Bronchus fibroblast of lung (primary cell): ENCODE measurements at places on chromosomes 1 and 21. TPM values are rescaled to one million over a fixed set of nuclear protein-coding genes. Genes with fewer than 3 reads are reported as not detected.

Gene TSPEAR
- not detected in 2 replicates for total RNA-seq

Gene LCE3D
- not detected in 2 replicates for total RNA-seq

Gene SMPDL3B
- total RNA-seq, result not detected in 2 replicates

Gene TNFAIP8L2
- total RNA-seq, result not detected in 2 replicates

Gene CD244
- not detected in 2 replicates for total RNA-seq
